ENCODE measurements at places on chromosomes 1 and 21.

- no peak for DNase-seq
Measured at GRCh38 chr1:92774407-92774806, 10.5 kb downstream of the EVI5 start.

DNA sequence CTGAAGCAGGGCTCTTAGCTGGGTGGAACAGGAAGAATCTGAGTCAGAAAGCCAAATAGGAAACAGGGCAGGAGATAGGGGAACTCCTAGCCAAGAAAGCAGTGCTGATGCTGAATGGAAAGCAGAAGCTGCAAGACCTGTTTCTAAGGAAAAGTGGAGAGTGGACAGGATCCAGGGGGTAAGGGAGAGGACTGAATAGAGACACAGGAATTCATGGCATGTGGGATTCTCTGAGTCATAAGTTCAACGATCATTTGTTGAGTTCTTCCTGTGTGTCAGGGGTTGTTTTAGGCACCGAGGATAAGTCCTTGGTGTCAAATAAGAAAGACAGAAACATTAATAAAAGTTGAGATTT, 153.8 kb upstream of the FGGY start:
- DNase-seq = no peak

DNA sequence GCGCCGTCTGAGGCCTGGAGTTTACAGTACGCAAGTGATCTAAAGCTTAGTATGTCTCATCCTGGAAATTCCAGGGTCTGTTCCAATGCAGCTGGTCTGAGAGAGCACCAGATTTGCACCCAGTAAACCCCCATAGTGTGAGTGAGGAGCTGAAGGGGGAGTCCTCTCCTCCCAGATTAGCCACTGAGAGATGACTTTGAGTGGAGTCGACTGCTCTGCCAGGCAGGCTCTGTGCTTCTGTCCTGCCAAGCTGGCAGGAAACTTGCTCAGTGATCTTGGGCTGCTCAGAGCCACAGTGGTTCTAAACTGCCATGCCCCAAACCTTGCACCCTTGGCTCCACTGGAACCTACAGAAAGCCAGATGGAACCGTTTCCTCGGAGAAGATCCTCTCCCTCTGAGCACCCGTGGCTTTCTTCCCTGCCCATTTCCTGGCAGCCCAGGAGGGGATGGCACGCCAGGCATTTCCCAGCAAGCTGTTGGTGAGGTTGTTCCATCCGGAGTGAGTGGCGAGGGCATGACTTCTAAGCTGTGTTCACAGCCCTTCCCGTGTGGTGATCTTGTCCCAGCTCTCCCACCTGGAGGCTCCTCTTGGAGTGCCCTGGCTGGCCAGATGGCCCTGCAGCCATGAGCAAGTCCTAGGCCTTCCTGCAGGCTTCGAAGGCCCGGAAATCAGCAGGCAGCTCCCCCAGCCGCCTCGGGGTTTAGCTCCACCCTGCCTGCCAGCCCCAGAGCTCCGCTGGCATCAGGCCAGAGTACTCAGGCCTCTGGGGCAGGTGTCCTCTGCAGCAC, 125.9 kb upstream of the VAMP3 start:
- peak; percentile 63 for DNase-seq

DNA sequence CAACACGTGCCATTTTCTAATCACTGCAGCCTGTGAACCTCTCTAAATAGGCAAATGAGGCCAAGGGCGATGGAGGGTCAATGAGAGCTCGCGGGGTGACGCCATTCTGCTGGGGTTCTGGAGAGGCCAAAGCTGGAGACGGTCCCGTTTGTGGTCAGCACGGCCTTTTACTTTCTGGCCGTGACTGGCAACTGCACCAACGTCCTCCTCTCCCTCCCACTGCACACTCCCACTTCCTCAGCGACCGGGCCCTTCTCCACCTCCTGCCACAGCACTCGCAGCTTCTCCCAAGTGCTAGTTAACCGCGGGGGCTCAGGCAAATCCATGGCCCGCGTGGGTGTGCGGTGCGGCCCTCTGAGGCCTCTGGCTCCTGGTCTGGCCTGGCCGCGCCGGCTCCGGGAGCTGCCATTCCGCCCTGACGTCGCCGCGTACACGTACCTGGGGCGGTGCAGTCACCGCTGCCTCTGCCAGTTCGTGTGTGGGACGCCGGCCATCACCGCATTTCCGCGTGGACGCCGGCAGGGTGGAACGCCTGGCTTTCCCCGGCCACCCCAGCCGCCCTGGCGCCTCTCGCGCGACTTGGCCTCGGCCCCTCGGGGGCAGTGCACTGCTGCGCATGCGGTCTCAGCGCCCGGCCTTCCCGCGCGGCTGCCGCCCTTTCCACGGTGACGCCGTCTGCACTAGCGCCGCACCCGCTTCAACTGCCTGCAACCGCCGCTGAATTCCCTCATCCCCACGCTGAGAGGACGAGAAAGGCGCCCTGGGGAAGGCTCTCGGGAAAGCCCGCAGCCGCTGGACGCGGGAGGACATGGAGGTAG, 18.2 kb downstream of the OR2C3 start:
- no peak for DNase-seq

DNA sequence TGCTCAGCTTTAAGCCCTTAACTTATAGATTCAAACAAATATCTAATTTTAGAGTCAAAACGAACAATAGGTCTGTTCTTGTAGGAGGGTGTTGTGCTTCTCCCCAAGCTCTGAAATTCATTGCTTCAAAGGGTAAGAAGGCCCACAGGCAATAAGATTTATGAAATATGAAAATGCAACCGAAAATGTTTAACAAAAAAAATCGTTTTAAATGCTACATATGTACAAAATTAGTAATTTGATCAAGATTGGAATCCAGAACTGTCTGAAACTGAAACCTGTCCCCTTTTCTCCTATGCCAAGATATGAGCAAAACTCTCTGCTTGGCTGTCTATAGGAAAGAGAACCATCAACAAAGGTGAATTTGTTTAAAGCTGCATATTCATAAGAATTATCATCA, 534.3 kb downstream of the PLPP3 start:
- no peak for DNase-seq

DNA sequence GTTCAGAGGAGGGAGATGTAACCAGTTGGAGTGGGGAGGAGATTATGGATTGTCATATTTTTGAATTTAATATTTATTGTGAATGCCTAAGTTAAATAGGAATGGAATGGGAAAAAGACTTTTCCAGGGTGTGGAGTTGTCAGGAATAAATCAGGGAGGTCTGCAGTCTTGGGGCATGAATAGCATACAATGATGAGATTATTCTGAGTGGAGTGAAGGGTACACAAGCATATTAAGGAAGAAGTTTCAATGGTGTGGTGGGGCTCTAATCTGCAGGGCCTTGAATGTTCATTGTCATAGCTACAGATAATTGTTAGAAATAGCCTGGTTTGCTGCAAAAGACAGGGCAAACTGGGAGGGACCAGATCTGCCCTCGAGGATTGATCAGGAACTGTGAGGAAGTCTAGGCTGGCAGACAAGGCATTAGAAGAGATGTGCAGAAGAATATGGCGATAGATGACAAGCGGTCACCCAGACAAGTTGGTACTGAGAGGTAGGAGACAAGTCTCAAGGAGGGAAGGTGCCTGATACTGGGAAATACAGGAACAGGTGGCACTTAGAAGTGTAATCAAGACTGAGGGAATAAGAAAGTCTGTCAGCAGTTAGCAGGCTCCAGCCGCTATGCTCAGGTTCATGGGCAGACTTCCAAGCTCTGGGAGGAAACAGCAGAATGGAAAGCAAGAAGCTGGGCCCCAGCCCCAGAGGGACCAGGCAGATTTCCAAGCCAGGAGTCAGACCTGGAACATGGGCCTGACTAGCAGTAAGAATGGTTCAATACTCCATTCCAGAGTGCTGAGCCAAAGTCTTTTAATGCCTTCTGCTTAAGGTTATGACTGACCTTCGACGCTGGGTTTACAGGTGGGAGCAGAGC, 20.9 kb upstream of the RGL1 start:
- DNase-seq = no peak

- no peak for DNase-seq
Measured at GRCh38 chr1:117656202-117656641, 50.4 kb downstream of the TENT5C start.

DNA sequence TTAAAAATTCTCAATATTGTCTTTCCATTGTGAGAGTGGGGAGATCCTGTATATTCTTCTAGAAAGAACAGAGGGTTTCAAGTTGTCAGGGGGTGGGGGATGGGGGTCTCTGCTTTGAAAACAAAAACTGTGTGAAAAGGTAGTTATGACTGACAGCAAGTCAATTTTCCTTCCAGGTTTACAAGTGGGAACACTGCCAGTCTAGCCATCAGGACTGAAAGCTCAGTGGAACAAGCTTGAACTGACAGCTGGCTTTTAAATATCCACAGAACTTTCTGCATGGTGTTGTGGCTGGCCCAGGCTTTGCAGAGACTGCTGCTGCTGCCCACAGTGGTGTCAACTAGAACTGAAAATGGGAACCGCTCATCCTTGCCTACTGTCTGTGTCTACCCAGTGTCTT, 162.6 kb downstream of the TNR start:
- no peak for DNase-seq

- DNase-seq = no peak
Measured at GRCh38 chr1:164562061-164562460, 3.1 kb downstream of the PBX1 start.

DNA sequence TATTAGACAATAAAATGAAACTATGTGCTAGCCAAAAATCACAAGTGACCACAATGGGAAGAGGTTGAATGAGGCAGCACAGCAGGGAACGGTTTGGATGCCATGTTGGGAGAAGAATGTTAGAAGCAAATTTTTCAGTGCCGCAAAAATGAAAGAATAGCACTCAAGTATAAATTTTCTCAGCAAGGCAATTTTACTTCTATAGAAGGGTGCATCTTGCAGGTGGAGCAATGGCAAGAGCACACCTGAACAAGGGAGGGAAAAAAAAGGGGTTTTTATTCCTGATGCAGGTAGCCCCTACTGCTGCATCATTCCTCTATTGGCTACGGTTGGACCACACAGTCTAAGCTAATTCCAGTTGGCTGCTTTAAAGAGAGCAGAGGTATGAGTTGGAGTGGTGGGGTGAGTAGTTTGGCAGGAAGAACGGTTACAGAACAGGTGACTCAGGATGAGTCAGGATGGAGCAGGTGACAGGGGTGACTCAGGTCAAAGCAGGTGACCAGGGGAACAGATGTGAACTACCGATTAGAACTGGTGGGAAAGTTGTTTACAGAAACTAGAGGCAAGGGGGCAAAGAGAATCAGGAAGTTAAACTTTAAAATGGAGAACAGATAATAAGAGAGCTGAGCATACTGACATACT, 301.1 kb upstream of the NRIP1 start:
- no peak for DNase-seq

- peak; percentile 52 for DNase-seq
Measured at GRCh38 chr1:46396441-46397398, 2.6 kb downstream of the FAAH start.

- no peak for DNase-seq
Measured at GRCh38 chr1:183424691-183425090, 6.5 kb upstream of the NMNAT2 start.

All from NCI-H1436 treated with DMSO at 0.1 percent for 48 hours (cell line).